ENCODE measurements at places on chromosomes 1 and 21.

DNA sequence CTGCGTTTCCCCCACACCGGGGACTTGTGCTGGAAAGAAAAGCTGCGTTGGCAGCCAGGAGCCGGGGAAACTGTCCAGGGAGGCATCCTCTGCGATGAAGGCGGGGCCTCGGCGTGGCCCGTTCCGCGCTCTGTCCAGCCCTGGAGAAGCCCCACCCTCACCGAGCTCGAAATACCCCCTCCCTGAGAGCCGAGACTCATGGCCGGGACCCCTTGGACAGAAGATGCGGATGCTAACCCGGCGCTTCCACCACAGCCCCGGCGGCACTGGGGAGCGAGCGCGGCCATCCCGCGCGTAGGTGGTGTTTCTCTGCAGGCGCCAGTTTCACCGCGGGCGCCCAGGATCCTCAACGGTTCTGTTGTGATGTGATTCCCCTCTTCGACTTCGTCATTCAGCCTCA, 31.6 kb downstream of the PDE9A start:
- no peak for DNase-seq

GRCh38 chr1:157288492-157288891, 150.3 kb upstream of the ETV3 start:
- DNase-seq, result no peak

- no peak for DNase-seq
These were observed 3.8 kb downstream of the QSOX1 start for GRCh38 chr1:180158149-180159147.

GRCh38 chr1:88892357-88892877, 1.1 kb upstream of the GTF2B start:
- no peak for DNase-seq

- DNase-seq, result no peak
These were observed 65.8 kb downstream of the TRABD2B start for GRCh38 chr1:47931395-47931794.

GRCh38 chr1:205510951-205511330, 6.5 kb downstream of the CDK18 start:
- DNase-seq, result no peak

DNA sequence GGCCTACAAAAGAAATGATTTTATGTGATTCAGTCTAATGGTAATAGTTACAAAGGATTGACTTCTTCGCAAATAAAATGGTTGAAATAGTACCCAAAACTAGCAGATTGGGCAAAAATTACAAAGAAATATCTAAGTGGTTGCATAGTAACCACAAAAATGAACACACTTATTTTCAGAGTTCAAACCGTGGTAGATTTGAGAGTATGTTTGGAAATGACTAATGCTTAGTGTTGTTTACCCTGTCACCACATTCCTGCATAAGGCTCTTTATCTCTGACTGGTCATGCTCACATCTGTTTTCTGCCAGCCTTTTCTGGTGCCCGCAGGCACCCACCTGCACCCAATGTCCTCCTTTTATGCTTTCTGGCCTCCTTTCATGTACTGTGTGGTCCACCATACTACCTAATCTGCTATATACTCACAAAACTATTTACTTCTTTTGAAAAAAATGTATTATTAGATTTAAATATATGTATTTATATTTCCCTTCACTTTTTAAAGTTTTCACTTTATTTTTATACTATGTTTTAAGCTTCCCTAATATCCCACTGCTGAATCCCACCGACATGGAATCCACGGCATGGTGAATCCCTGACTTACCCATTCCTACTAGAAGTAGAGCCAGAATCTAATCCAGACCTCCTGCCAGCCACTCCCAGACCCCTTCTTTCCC, 30.3 kb downstream of the PTPRC start:
- DNase-seq, result no peak

DNA sequence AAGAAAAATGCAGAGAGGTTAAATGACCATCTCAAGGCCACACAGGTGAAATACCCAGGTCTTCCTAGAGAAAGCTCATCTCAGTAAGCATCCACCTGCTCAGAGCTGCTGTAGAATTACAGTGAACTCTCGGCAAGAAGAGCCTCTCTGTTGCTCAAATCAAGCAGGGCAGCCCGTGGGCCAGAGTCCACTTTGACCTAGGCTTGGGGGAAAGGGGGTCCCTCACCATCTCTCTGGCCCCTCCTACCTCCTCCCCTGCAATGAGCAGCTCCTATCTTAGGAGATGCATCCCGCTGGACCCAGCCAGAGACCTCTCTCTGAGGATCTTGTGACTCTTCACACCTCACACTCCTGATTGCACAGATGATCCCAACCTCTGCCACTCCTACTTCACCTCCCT, 364.7 kb downstream of the PTPRU start:
- no peak for DNase-seq

- DNase-seq, result no peak
These were observed 12.2 kb downstream of the FCRLB start for GRCh38 chr1:161733526-161733925.

GRCh38 chr1:235783148-235783776, 83.4 kb downstream of the LYST start:
- no peak for DNase-seq

DNA sequence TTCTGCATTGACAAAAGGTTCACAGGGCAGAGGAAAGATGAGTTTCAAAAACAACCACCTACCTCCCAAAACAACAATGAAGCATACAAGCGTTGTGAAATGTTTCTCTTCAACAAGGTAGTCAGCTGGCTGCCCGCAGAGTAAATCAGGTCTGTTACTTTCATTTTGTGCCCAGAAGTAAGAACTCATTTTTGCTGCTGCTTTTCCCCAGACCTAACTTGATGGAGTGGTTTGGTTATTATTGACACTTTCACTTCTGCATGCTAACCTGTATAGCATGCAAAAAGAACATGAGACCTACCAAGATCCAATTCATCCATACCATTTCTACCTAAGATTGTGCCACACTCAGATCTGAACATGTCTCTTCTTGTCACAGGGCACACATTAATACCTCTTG, 1.3 kb downstream of the SLC9C2 start:
- DNase-seq, result no peak

DNA sequence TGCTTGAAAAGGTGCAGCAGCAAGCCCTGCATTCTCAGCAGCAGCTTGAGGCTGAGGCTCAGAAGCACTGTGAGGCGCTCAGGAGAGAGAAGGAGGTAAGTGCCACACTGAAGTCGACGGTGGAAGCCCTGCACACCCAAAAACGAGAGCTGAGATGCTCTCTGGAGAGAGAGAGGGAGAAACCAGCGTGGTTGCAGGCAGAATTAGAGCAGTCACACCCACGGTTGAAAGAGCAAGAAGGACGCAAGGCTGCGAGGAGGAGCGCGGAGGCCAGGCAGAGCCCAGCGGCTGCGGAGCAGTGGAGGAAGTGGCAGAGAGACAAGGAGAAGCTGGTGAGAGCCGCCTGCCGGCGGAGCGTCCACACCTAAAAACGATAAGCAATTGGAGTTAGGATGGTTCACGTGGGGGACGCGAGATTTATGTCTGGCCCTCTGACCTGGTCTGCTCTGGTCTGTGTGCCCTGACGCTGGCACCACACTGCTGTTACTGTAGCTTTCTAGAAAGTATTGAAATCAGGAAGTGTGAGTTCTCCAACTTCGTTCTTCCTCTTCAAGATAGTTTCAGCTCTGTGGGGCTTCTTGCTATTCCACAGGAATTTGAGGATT, 26.7 kb upstream of the DIP2A start:
- DNase-seq, result no peak

- DNase-seq, result no peak
These were observed 33.5 kb downstream of the ASH1L start for GRCh38 chr1:155529109-155529508.

DNA sequence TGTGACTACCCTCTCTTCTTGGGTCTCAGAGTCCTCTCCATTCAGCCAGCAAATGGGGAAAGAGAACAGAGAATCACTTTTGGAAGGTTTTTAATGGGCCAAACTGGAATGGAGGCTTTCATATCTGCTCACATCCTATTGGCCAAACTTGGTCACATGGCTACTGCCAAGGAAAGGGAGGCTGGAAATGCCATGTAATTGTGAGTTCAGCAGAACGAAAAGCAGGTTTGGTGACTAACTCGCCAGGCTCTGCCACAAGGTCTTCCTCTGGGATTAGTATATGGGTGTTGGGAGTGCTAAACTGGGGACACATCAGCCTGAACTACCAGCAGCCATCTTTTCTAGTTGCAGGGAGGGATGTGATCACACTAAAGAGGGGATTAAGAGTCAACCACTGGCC, 19.2 kb downstream of the RD3 start:
- DNase-seq, result no peak

DNA sequence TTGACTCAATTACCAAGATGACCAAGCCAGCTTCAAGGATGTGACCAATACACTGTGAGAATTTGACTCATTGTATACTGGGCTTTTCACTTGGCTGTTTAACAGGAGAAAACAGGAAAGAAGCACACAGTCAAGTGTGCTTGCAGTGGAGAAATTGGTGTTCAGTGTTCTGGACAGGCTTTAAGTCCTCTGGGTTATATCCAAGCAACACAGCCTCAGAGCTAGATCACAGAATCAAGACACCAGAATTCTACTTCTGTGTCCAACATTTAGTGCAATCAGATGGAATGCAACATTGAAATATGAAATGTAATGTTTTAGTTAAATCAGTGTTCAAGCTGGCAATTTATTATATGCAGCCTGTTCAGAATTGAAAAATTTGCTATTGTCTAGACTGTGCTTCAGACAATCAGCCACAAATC, 694.4 kb downstream of the LTN1 start:
- no peak for DNase-seq

GRCh38 chr1:15740924-15741850, 1.1 kb upstream of the TMEM82 start:
- peak; percentile 54 for DNase-seq

GRCh38 chr1:201066986-201067385, 43.5 kb upstream of the KIF21B start:
- no peak for DNase-seq

DNA sequence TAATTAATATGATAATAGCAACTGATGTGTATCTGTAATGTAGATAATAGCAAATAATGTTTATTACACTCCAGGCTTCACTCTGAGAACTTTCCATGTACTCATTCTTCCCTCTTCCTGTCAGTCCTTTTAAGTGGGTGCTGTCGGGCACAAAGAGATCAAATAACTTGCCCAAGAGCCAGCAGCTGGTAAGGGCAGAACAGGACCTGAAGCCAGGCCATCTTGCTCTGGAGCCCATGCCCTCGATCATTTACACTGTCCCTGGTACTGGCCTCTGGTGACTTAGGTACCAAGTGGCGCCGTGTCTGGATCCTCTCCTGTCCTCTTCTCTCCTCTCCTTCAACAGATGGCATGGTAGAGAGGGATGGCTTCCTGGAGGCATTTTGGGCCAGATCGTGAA, 97.2 kb downstream of the VPS13D start:
- DNase-seq, result no peak

GRCh38 chr1:13667691-13668090, 32.3 kb upstream of the PRDM2 start:
- no peak for DNase-seq

GRCh38 chr1:62417351-62417999, 19.4 kb upstream of the USP1 start:
- no peak for DNase-seq

DNA sequence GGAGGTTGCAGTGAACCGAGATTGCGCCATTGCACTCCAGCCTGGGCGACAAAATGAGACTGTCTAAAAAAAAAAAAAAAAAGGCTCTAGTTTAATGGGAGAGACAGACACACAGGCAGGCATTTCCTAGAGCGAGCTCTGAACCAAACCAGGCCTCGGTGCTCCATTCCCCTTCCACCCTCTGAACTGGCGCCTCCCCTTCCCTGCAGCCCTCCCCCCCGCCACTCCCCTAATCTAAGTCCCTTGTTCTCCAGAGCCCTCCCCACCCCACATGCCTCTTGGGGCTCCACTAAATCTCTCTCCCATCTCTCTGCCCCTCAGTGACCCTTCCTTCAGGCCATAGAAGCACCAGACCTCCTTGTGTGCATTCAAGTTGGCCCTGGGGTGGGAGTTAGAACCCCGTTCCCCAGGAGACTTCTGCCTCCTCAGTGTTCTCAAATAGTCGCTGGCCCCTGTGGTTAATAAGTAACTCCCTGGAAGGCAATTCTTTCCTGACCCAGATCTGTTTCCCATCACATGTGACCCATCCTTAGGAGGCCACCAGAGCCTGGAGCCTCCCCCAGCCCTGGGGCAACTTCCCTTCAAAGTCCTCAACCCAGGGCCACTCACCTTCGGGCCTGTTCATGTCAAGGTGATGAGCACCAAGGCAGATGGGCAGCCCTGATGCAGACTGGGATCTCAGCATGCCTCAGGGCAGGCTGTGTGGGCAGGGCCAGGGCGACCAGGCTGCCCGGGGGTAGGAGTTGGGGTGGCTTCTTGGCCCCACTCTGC, 42.6 kb upstream of the EPB41 start:
- no peak for DNase-seq

DNA sequence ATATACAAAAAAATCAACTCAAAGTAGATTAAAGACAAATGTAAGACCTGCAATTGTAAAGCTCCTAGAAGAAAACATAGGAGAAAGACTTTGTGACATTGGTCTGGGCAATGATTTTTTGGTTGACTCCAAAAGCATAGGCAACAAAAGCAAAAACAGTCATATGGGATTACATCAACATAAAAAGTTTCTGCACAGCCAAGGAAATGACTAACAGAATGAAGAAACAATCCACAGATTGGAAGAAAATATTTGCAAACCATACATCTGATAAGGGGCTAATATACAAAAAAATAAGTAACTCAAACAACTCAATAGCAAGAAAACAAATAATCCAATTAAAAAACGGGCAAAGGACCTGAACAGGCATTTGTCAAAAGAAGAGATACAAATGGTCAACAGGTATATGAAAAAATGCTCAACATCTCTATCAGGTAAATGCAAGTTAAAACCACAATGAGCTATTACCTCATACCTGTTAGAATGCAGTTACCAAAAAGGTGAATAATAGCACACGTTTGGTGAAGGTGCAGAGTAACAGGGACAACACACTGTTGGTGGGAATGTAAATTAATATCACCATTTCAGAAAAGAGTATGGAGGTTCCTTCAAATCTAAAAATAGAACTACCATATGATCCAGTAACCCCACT, 173.7 kb upstream of the COA6 start:
- DNase-seq, result no peak

DNA sequence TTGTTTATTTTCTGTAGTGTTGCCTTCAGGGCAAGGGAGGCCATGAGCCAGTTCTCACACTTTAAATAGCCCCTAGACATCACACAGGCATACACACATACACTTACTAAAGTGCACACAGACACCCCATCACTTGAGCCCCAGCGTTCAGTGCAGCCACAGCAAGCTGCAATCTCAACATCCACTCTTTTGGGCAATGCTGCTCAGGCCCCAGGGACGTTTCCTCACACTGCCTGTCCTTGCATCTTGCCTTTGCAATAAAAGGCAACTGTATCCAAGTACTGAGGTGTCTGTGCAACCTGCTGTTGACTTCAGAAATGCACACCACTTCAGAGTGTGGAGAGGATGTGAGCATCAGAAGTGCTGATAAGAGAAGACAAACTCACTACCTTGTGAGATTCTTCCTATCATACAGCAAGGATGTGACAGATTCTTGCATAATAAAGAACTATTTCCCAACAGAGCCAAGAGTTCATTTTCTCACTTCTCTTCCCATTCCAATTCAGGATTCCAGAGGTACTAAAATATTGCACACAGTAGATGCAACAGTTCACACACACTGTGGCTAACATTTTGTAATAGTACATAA, 36.2 kb downstream of the IRF2BP2 start:
- DNase-seq, result no peak

GRCh38 chr1:8238141-8239038, 79.5 kb upstream of the SLC45A1 start:
- no peak for DNase-seq

- no peak for DNase-seq
These were observed 585.1 kb downstream of the PTPRC start for GRCh38 chr1:199223936-199224335.
